ENCODE measurements at places on chromosomes 12 and 14.

DNA sequence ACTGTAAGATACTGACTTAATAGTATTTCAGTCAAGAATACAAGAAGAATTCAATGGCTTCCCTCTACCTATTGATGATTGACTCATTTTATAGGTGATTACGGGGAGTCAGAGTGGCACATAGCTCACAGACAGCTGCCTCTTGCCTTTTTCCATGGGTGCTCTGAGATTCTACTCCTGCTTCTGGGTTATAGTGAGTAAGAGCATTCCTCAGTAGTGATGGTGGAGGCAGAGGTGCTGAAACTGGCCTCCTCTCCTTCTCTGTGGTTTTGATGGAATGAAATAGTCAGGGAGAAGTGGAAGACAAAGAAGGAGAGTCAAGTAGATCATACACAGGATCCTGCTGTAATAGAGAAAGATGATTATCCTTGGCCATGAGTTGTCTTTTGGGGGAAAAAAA is 438.2 kb upstream of the FAR2 start:
- DNase-seq, result no peak

GRCh38 chr14:19800282-19801117 is 3.1 kb upstream of the OR4N2 start:
- DNase-seq, result no peak

DNA sequence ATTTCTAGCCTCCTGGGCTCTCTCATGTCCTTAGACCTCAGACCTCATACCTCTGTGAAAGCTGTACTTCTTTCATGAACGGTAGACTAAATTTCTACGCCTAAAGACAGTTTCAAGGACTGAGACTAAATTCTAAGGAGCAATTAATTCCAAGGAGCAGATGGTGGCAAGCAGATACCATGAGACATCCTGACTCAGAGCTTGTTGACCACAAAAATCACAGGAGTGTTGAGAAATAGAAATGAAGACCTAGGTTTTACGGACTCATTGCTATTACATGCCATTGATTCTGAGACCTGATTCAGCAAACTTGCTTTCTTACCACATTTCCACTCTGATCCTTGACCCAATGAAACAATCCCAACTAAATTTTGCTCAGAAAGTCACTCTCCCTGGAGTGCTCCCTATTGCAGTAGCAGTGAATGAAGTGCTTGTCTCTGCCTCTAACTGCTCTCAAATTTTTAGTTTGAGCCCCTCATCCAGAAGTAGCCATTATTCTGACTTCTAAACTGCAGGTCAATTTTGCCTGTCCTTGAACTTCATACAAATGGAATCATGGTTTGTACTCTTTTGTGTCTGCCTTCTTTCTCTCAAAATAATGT is 52.0 kb downstream of the PEX5 start:
- no peak for DNase-seq

DNA sequence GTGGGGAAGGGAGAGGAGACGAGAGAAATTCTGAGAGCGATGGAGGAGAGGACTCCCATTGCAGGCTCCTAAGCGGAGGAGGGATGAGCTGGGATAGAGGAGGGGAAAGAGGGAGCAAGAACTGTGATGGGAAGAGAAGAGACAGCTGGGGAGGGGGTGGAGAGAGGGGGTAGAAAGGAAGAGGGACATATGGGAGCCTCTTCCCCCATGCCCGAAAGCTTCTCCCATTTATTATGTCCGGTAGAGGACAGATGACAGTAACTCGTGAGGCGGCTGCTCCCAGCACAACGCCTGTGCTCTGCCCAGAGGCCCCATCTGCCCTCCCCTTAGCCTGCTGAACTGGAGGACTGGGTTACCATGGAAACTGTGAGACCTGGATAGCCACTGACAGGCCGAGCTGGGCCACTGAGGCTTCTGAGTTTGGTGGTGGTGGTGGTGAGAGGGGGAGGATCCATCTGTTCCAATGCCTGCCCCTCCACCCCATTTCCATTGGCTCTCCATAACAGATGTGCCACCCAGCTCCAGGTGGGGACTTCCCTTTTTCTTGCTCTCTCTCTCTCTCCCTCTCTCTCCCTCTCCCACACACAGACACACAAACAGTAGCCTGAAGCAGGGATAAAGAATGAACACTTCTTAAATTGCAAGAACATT is 8.3 kb downstream of the CPNE6 start:
- no peak for DNase-seq

DNA sequence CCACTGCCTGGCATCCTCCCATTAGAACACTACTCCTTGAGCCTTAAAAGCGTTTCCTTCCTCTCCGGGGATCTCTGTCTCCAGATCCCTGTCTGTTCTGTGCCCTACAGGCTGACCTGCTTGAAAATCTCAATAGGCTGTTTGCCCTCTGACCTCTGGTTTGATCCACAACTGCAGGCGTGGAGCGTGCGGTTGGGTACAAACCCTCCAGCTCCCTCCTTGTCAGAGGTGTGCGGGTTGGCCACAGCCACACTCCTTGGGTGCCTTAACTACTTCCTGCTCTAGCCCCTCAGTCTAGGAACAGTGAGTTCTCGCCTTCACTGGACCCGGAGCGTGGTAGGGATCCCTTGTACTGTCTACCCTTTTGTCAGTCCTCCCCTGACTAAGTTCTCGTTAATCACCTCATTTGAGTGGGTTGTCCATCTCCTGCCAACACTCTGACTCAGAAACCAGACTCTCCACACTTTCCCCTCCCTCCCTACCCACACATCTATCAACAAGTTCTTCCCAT is 33.1 kb downstream of the CMKLR1 start:
- DNase-seq, result no peak

GRCh38 chr12:120091371-120092090 is 25.0 kb downstream of the RAB35 start:
- no peak for DNase-seq

GRCh38 chr12:20507711-20508110 is 139.4 kb downstream of the PDE3A start:
- DNase-seq, result no peak

- DNase-seq, result no peak
These were observed 120.1 kb downstream of the ZFP36L1 start for GRCh38 chr14:68672609-68673285.

GRCh38 chr14:31988244-31988643 is 88.9 kb upstream of the ARHGAP5 start:
- no peak for DNase-seq

GRCh38 chr12:20629414-20630156 is 65.5 kb upstream of the SLCO1C1 start:
- no peak for DNase-seq

- no peak for DNase-seq
These were observed 72.9 kb upstream of the STXBP6 start for GRCh38 chr14:25122843-25123242.

DNA sequence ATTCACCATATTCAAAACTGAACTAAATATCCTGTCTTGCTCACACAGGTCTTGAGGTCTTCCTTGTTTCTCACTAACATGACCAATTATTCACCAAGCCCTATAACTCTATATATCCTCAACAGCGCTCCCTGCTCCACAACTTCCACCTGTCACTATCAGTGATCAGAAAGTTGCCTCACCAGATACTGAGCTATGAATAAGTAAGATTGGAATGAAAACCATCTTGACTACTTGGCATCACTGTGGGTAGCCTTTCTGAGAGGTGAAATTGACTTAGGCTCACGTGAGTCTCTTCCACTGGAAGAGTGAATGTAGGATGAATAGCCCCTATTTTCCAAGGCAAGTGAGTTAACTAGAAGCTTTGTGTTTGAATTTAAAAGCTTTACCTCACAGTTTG is 167.1 kb downstream of the PIK3C2G start:
- DNase-seq, result no peak

- DNase-seq, result no peak
These were observed 121.9 kb downstream of the DNAI7 start for GRCh38 chr12:25072906-25073650.

- no peak for DNase-seq
These were observed 76.1 kb downstream of the STON2 start for GRCh38 chr14:81324011-81324410.

Data from esophagus squamous epithelium (tissue), 5 donors.